Left cardiac atrium (tissue), 4 donors: ENCODE measurements at places on chromosomes 2 and 18. TPM values are rescaled to one million over a fixed set of nuclear protein-coding genes. Genes with fewer than 3 reads are reported as not detected.

GRCh38 chr2:10759151-10759714, 37.8 kb downstream of the ATP6V1C2 start:
- peak; percentile 8 for DNase-seq

GRCh38 chr2:238418999-238419546, 7.7 kb upstream of the ASB1 start:
- DNase-seq: no peak

- no peak for DNase-seq
Observed at GRCh38 chr2:35963357-35963756, 392.2 kb upstream of the CRIM1 start.

DNA sequence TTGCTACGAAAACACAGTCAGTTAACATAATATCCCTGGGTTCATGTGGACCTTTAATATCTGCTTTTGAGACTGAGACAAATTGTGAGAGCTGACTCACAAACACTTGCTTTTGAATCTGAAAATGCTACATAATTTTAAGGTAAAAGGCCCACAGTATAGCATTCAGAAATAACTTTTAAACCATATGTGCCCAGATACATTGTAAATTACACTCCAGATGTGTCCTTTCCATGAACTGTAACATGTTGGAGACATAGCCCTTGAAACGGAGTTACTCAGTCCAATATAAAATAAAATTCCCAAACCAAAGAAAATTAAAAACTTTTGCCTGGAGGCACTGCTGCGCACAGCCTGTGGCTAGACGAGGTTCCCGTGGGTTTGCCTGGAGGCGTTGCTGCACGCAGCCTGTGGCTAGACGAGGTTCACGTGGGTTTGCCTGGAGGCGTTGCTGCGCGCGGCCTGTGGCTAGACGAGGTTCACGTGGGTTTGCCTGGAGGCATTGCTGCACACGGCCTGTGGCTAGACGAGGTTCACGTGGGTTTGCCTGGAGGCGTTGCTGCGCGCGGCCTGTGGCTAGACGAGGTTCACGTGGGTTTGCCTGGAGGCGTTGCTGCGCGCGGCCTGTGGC, 131.9 kb upstream of the ALKAL2 start:
- no peak for DNase-seq

DNA sequence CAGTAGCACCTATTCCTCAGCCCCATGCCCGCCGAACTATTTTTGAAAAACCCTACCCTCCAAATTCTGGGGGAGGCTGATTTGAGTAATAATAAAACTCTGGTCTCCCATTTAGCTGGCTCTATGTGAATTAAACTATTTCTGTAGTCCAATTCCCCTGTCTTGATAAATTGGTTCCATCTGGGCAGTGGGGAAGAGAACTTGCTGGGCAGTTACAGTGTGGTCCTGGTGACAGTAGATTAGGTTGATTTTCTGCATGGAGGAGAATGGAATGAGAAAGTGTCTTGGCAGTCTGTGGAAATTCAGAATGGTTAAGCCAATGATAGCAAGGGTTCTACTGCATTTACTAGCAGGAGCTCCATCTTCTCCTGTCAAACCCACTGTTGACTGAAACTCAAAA, 95.0 kb downstream of the SPP2 start:
- no peak for DNase-seq

DNA sequence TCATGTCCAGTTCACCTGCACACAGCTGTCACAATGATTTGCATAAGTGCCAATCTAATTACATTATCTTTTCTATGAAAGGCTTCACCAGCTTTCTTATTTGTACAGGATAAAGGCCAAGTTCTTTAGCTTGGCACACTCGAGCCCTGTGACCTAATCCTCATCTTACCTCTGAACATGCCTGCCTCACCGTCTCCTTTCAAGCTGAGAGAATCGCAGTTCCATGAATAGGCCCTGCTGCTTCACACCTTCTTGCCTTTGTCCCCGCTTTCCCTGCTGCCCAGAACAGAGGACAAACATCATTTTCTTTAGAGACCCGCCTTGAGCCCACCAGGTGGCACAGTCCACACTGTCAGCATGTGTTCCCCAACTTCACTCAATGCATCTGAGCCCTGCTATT, 1094.7 kb downstream of the BCL11A start:
- no peak for DNase-seq

DNA sequence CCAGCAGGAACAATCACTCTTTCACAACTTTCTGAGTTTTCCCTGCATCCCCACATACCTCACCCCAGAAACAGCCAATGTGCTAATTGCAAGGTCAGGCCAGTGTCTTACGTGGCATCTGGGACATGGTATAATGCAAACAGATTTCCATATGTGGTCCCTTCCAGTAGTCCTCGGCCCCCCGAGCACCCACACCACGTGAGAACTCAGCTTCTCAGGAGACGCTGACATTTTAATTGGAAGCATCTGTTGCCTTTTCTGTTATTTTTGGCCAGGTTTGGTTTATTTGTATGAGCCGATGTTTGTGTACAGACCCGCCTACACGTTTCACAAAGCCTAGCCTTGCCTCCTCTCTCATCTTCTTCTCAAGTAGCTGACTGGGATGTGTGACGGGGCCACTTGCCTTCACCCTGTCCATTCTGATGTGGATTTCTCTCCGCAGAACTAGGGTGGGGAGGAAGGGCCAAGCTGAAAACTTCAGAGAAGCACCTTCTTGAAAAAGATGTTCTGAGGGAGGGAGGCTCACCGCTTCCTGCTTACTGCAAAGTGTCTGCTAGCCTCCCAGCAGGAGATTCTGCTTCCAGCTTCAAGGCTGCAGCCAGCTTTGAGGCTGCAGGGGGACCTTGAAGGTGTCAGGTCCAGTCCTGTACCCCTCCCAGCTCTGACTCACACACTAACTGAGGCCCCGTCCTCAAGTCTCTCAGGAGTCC, 109.6 kb upstream of the SLC14A2 start:
- no peak for DNase-seq

DNA sequence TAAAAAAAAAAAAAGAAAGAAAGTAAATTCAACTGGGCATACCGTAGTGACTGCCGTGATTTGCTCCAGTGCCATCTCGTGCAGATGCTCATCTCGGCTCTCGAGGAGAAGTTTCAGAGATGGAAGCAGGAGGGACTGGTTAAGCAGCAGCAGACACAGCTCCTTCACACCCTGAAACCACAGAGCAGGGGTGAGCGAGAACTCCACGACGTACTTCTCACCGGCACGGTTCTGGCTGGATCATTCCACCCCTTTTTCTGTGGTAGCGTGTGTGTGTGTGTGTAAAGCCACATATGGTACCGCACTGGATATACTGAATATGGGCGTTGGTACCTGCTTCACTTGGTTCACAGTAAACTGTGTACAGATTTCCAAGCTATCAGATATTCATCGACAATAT, 382.2 kb downstream of the NBAS start:
- no peak for DNase-seq

- no peak for DNase-seq
Observed at GRCh38 chr2:149872041-149872440, 284.5 kb upstream of the MMADHC start.

- DNase-seq: no peak
Observed at GRCh38 chr18:59437851-59438569, 78.9 kb upstream of the LMAN1 start.

DNA sequence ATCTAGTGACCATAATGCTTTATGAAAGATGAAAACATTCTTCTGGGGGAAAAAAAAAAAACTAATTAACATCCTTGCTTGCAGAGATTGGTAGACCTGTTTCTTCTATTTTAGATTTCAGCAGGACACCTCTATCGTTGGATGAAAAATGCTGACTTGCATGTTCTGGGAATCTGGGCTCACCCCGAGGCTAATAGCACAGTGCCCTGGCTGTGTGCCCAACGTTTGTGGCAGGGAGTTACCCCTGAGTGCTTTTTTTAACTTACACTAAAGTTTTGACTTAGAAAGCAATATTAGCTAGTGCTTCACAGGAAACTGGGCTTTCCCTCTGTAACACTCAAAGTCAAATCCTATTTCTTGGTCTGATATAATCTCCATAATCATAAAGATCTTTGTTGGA, 233.2 kb downstream of the SLC8A1 start:
- peak; percentile 62 for DNase-seq

DNA sequence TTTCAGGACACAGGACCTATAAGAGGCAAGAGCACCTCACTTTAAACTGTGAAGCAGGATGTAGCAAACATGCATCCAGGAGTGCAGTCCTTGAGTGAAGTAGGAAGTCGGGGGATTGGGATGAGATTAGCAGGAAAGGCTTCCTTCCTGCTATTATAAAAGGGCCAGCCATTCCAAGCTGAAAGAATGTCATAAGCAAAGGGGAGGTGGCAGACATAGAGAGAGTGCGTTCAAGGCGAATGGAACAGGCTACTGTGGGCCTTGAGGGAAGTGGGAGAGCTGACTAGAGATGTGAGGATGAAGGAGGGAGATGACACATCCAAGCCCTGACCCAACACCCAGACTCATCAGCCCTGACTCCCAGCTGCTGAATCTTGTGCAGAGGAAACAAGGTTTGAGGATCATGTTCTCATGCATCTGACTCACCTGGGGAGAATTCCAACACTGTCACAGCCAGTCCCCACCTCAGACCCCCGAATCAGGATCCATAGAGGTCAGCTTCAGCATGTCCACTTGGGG, 63.9 kb downstream of the GYPC start:
- DNase-seq: no peak

- no peak for DNase-seq
Observed at GRCh38 chr2:16654833-16655444, 10.7 kb downstream of the CYRIA start.

GRCh38 chr18:61031626-61032025, 301.6 kb upstream of the CDH20 start:
- DNase-seq: no peak

GRCh38 chr2:182890773-182891378, 24.4 kb upstream of the FRZB start:
- no peak for DNase-seq

GRCh38 chr2:145284551-145284950, 764.6 kb upstream of the ZEB2 start:
- DNase-seq: no peak

- no peak for DNase-seq
Observed at GRCh38 chr2:118098307-118099030, 10.2 kb downstream of the INSIG2 start.

- no peak for DNase-seq
Observed at GRCh38 chr18:59660786-59661743, 36.2 kb downstream of the CCBE1 start.

DNA sequence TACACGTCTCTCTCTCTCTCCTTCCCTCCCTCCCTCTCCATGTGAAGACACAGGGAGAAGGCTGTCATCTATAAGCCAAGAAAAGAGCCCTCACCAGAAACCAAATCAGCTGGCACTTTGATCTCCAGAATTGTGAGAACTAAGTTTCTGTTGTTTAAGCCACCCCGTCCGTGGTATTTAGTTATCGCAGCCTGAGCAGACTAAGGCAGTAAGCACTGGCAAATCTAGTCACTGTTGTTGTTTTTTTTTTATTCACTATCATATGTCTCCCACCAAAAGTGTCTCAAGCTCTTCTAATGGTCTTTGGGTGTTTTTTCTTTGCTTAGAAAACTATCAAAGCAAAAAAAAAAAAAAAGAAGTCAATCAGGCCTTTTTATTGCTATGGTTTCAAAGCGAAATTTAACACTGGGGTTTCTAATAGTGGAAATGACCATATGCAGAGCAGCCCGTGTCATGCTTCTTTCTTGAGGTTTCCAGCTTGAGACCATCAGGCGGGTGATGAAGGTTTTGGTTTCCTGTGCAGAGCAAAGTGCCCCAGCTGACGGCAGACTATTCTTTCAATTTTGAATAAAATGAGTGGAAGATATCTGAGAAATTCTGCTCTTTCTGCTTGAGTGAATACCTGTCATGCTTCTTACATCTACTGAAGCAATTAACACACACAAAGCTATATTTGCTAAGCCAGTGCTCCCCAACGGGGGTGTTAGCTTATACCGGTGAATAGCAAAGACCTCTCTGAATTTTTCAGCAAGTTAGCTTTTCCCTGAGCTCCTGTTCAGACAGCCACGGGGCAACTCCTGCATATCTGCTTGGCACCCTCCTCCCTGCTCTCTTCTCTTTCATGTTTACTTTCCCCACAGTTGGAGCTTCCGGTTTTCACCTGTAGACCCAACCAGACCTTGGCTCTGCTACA, 394.1 kb upstream of the ATP5MC3 start:
- no peak for DNase-seq

DNA sequence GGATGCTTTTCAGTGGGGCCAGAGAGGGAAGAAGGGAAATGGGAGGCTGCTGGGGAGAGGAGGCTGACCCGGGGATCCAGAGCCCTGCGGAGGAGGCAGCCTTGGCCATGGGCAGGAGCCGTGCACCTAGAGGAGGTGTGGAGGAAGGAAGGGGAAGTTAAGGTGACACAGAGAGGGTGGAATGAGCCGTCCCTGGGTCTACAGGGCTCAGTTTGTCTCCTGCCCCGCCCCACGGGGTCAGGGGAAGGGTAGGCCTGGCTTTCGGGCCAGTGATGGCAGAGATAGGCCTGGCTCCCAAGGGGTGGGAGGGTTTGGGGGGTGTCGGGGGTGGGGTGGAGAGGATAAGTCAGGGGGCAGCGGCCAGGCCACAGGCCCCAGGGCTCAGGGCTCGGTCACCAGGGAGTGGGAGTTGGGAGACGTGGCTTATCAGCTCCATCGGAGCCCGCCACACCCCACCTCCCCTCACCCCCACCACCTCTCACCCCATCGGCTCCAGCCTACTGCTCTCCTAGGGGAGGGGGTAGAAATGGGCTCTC, 39.5 kb upstream of the NOTO start:
- DNase-seq: no peak

GRB14 gene
- 14.8 TPM for total RNA-seq

GPR155 gene
- 11.2 TPM for total RNA-seq

IGFBP5 gene
- total RNA-seq: 207 TPM

SIGLEC15 gene
- total RNA-seq: not detected

GAREM1 gene
- 19.0 TPM for total RNA-seq

IMPACT gene
- 18.9 TPM for total RNA-seq
